Stimulated activated CD8-positive, alpha-beta memory T cell treated with anti-CD3 and anti-CD28 coated beads, Interleukin-4, amount 100 ng/mL, for 1 hour (primary cell): ENCODE measurements at places on chromosomes 12 and 14.
A peak's percentile ranks its signal among the peaks of the same experiment; 100 is the strongest.

- no peak for DNase-seq
Measured at GRCh38 chr14:58299401-58300330, 1.3 kb downstream of the ARID4A start.

DNA sequence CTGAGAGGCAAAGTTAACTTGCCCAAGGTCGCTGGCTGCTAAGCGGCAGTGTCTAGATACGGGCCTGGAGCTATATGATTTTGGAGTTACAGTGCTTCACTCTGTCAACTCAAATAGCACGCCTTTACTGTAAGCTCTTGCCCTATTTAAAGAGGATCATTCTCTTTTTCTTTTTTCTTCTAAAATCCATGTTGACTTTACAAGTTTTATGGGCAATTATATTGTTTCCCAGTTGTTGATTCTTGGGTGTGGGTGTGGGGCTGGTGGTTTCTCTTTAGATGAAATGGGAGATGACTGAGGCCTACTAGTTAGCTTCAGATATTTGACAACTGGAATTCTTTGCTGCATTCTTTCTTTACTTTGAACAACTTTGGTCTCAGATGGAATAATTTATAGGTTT lies 70.7 kb downstream of the C12orf75 start:
- no peak for DNase-seq

- no peak for DNase-seq
Measured at GRCh38 chr12:71591601-71592000, 72.0 kb downstream of the ZFC3H1 start.

DNA sequence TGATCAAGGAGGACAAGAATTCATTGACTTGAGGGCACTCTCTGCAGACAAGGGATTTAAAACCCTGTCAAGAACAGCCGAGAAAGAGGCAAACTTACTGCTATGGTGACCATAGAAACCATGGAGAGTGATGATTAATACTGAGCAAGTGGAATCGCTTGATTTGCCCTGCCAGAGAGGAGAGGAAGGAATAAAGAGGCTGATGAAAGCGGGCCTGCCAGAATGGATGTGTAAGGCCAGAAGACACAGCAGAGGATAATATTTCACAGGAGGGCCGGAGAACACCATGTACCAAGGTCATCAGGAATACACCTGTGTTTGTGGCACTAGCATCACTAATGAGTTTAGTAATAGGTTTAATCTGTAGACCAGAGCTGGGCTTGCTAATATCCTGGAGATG lies 221.8 kb upstream of the DCN start:
- no peak for DNase-seq

GRCh38 chr14:78152201-78153063 lies 17.7 kb upstream of the NRXN3 start:
- no peak for DNase-seq

- no peak for DNase-seq
Measured at GRCh38 chr12:123912415-123913380, 59.9 kb downstream of the CCDC92 start.

GRCh38 chr14:52949711-52950409 lies 990 bp downstream of the FERMT2 start:
- no peak for DNase-seq

DNA sequence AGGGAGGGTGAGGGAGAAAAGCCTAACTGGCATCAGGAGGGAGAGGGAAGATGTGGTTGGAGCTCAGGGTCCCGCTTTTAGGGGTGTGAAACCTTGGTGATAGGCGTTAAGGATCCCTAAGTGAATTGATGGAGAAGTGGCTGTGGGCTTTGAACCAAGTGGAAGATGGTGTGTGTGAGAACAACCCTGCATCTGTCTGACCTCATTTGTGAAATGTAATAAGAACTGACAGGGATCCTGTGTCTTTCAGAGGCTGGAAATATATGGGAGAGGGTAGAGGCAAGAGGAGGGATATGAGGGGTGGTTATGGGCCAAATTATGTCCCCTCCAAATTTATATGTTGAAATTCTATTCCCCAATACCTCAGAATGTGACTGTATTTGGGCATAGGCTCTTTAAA lies 63.8 kb upstream of the NRXN3 start:
- no peak for DNase-seq

GRCh38 chr14:98138666-98139065 lies 1133.3 kb downstream of the BCL11B start:
- DNase-seq = peak; percentile 49

GRCh38 chr14:68788996-68789820 lies 3.7 kb downstream of the ZFP36L1 start:
- DNase-seq = peak; percentile 79

GRCh38 chr12:92074889-92075288 lies 70.8 kb downstream of the BTG1 start:
- DNase-seq = no peak
